ENCODE measurements at places on chromosomes 11 and 22.

- no peak for DNase-seq
Measured at GRCh38 chr11:128515826-128516778, 71.3 kb downstream of the ETS1 start.

DNA sequence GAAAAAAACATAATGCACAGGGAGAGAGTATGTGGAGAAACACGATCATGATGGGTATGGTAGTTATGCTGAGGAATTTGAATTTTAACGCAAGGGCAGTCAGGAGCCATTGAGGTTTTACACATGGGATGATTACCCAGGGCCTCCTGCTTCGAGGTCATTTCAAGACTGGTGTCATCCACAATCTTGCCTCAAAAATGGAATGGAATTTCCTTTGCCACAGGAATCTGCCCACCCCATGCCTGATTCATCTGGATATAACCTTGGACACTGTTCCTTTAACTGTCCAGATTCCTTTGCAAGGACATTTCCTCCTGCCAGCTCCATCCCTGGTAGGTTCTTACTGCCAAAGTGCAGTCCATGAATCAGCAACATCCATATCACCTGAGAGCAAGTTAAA, 655.9 kb upstream of the TENM4 start:
- DNase-seq: no peak

DNA sequence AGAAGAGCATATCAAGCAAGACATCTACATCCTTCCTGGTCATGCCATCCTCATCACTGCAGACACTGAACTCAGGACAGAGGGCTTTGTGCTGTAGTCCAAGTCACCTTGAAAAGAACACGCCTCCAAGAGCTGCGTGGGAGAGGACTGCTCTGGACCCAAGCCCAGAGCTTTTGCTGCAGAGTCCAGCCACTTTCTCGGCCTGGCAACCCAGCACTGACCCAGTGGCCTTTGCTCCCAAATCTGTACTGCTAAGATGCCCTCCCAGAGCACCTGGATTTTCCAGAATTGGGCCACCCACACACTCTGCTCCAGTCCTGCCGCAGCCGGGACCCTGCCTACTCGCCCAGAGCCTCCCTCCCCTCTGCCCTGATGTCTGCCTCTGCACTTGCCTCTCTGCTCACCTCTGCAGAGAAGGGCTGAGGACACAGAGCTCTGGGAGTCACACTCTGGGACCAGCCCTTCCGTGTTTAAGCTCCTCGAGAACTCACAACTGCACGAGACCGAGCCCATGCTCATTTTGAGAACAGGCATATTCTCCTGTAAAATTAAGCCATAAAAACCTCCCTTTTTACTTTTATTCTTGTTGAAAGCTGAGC, 83.8 kb upstream of the CSNK2A3 start:
- no peak for DNase-seq

DNA sequence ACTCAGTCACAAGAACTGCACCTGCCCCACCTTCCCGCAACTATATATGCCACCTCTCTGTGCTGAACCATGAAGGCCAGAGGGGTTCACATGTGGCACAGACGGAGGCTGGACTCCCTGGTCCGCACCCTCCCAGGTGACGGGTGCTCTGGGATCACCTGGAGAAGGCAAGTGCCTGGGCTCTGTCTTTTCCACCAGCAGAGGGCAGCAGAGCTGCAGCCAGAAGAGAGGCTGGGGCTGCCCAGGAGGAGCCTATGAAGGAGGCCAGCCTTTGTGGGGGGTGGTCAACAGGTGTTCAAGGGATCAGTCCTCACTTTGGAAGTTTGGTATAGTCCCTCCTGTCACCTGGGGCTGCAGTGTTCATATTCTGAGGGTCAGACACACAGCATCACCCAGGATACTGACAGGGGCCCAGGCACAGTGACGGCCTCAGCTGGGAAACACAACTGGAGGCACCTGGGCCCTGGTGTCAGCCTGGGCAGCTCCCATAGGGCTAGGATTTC, 39.2 kb upstream of the IGLL5 start:
- peak; percentile 33 for DNase-seq

GRCh38 chr11:134388590-134388989, 23.5 kb downstream of the B3GAT1 start:
- DNase-seq: no peak

GRCh38 chr11:122983438-122984185, 2.0 kb upstream of the BSX start:
- peak; percentile 15 for DNase-seq

- DNase-seq: no peak
Measured at GRCh38 chr11:64456509-64457320, 97.8 kb downstream of the RPS6KA4 start.

DNA sequence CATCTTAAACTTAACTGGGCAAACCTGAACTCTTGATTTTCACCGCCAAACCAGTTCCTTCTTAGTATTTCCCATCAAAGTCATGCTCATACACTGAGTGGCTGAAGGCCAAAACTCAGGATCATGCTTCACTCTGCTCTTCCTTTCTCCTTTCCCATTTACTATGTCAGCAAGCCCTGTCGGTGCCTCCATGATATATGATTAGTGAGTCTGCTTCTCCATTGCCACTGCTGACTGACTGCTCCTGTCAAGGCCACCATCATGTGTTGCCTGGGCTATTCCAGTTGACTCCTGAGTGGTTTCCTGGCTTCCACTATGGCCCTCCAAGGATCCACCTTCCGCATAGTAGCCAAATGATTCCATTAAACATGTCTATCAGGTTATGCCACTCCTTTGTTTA, 42.8 kb upstream of the AMPD3 start:
- no peak for DNase-seq

GRCh38 chr11:93567401-93567895, 24.3 kb upstream of the SMCO4 start:
- no peak for DNase-seq

- DNase-seq: no peak
Measured at GRCh38 chr11:64885367-64886286, 7.2 kb upstream of the EHD1 start.

- DNase-seq: no peak
Measured at GRCh38 chr22:44880610-44881290, 128.4 kb downstream of the ARHGAP8 start.

DNA sequence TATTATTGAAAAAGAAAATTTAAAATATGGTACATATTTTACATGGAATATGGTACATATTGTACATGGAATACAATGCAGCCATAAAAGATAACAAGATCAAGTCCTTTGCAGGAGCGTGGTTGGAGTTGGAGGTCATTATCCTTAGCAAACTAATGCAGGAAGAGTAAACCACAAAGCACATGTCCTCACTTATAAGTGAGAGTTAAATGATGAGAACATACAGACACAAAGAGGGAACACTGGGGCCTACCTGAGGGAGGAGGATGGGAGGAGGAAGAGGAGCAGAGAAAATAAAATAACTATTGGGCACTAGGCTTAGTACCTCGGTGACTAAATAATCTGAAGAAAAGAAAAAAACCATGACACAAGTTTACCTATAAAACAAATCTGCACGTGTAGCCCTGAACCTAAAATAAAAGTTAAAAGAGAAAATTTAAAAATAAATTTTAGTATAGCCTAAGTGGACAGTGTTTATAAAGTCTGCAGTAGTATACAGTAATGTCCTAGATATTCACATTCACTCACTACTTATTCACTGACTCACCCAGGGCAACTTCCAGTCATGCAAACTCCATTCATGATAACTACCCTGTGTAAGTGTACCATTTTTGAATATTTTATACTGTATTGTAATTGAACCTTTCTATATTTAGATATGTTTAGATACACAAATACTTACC, 204.4 kb downstream of the FAM76B start:
- no peak for DNase-seq

GRCh38 chr11:104487046-104487806, 323.3 kb upstream of the PDGFD start:
- DNase-seq: no peak

DNA sequence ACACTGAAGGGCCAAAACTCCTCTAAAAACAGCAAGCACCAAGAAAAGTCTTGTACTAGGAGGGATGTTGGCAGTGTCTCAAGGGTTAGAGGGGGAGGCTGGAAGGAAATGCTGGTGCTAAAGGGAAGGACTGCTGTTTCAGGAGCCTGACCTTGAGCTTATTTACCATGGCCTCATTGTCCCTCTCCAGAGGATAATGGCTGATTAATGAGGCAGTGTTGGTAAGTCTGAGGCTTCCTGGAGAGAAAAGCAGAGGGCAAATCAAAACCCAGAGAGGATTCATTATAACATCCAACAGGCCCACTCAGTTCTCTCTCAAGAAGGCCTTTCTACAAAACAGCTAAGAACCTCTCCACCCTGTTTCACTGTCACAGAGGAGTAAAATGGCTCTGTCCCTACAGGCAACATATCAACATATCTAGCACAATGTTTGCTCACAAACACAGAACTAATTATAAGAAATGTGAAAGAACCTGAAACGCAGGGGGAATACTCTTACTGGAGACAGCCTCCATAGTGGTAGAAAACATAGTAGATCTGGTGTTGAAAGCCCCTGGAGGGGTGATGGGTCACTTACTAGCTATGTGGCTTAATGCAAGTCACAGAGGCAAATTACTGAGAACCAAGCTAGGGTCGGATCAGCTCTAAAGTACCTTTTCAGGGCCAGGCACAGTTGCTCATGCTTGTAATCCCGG, 31.4 kb downstream of the NUMA1 start:
- DNase-seq: no peak

DNA sequence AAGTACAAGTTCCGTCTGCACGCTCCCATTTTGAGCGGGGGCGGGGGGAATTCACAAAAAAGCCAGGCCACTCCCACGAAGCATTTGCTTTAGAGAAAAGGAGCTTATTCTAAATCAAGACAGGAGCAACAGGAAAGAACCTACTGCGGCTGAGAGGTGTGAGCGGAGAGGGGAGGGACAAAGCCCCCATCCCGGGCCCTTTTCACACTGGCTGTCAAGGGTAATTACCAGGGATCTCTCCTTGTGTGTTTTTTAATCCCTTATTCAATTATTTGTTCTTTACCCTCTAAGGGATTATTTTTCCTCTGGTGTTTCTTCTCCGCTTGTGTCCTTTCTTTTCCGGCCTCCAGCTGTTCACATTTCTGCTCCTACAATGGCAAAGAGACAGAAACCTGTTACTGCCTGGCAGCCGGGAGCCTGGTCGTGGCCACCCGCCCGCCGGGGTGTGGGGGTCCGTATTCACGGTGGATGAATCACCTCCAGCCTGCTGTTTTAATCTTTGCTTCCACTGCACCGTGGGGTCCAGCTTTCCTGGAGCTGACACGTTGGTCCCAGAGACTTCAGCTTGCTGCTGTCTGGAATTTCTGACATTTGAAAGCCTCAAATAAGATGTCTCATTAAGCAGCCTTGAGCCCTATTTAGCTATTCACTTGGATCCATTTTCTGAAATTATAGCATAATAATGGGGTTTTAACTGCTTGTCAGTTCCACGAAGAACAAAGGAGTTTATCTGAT, 61.4 kb upstream of the FADD start:
- DNase-seq: no peak

DNA sequence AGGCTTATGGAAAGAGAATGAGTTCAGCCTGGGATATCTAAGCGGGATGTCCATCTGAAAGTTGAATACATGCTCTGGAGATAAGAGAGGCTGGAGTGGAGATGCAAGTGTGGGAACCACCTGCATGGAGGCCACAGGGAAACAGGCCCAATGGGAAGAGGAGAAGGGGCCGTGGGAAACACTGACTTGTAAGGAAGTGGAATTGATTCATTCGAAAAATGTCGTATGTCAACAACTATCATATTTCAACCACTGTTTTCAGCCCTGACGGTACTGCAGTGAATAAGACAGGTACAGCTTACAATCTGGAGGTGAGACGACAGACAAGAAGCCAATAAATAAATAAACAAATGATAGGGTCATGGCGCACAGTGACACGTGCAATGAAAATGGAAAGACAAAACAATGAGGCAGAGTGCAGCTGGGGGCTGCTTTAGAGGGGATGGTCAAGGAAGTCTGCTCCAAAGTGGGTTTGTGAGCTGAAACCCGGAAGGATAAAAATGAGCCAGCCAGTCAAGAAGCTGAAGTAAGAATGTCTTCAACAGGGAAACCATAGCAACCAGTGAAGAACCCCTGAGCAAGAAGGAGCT, 35.9 kb downstream of the EFCAB6 start:
- peak; percentile 99 for DNase-seq

DNA sequence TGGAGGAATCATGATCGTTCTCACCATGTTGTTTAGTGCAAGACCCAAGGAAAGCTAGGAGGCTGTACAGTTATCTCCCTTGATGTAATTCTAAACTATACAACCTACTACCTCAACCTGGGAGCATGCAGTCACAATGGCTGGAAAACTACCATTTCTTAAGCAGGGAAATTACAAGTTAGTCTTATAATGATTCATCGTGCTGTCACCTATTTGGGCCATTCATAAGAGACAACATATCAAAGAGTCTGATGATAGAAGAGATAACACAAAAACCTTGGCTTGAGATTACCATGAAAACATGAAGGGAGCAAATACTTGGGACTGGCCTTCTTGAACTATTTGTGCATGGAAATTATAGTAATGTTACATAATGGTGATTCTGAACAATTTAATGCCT, 30.5 kb upstream of the BLID start:
- DNase-seq: no peak

GRCh38 chr22:43722444-43722843, 89.7 kb downstream of the EFCAB6 start:
- no peak for DNase-seq

- DNase-seq: no peak
Measured at GRCh38 chr11:87306262-87306851, 268.6 kb downstream of the TMEM135 start.

DNA sequence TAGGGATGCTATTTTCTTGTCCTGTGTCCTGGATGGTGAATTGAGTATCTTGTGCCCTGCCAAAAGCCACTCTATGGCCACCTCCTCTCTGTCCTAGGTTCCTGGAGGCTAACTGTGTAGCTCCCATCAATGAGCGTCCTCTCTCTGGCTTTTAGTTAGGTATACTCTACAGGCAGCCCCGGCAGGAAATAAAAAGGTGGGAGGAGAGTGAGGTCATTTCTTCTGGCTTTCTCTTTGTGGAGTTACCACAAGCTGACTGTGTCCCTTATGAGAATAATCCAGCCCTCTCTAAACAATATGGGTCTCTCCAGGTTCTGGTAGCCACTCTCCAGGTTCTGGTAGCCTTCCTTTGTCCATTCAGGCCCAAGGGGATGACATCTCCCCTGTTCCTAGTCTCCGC, 11.7 kb upstream of the ASPHD2 start:
- DNase-seq: no peak

- no peak for DNase-seq
Measured at GRCh38 chr11:123775715-123776549, 21.6 kb upstream of the OR6X1 start.

GRCh38 chr11:64207256-64208085, 950 bp downstream of the FERMT3 start:
- no peak for DNase-seq

Measured in PC-9 (cell line).